Activated T-helper 1 cell treated with anti-CD3 and anti-CD28 coated beads, Interleukin-2, amount 50 U/mL, for 16 hours (primary cell): ENCODE measurements at places on chromosomes 2 and 18.

GRCh38 chr18:11021477-11021876 is 127.9 kb downstream of the PIEZO2 start:
- DNase-seq: no peak

GRCh38 chr2:222751238-222751637 is 79.8 kb downstream of the MOGAT1 start:
- no peak for DNase-seq

DNA sequence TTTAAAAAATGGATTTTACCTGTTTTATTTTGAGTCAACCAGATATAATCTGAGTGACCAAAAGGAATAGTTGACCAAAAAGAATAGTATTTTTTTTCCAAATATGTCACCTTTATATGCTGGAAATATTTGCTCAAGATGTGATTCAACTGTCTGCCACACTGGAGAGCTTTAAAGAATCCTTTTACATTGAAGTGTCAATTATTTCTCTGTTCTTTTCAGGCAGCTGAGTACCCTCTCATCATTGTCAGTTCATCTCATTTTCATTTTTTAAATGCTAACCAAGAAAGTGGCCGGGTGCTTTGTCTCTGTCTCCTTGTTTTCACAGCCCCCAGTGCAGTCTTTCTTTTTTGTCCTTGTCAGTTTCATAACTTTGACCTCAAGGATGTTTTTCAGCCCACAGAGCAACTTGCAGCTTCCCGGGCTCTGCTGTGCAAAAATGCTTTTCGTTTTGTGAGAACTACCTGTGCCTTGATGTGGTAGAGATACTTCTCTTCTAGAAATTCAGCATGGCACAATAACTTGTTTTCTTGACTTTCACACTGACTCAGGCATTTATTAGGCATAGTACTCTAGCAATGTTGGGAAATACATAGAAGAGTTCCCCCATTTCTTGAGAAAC is 23.4 kb upstream of the CERS6 start:
- no peak for DNase-seq

DNA sequence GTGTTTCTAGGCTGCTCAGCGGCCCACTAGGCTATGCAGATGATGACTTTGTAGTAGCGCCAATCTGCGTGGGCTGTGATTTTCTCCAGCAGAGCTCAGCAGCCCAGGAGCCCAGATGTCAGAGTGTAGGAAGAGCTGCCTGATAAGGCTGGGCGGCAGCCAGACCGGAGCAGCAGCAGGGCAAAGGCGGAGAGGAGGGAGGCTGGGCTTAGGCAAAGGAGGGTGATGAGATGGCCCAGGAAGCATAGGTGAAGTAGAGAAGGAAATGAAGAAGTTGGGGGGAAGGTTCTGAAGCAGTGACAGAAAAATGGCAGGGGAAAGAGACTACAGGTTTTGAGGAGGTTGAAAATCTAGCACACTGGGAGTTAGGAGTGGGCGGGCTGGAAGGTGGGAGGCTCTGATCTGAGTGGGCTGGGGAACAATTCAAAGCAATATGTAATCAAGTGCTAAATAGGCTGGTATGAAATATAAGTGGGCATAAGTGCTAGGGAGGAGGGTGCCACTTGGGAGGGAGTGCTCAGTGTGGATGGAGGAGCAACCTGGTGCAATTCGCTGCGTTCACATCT is 50.6 kb upstream of the STPG4 start:
- DNase-seq: no peak
